Camera-type eye (tissue), 1 donor: ENCODE measurements at places on chromosomes 6 and 20. TPM values are rescaled to one million over a fixed set of nuclear protein-coding genes. Genes with fewer than 3 reads are reported as not detected.

Gene C6orf132
- total RNA-seq: 4.4 TPM

Gene GID8
- 40.5 TPM for total RNA-seq

Gene TBX18
- total RNA-seq: 38.1 TPM

Gene SLC22A3
- total RNA-seq: 6.1 TPM

Gene SMOC2
- total RNA-seq: 56.6 TPM

Gene MYB
- 39.5 TPM for total RNA-seq
